ENCODE measurements at places on chromosomes 7 and 10.
A peak's percentile ranks its signal among the peaks of the same experiment; 100 is the strongest.

DNA sequence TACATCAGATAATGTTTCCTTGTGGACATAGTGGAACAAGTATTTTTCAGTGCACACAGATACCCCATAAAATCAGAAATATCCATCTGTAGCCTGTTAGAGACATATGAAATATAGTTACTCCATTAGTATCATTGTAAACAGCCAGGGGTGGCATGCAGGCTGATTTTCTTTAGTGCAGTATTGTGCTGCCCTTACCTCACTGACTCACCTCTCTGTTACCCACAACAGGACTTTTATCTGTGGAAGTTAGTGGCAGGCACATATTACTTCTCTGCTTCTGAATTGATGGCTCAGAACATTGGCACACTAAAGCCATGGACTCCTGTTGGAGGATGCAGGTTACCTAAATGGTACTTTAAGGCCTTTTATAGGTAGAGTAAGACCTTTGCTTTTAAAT lies 70.0 kb downstream of the SLC25A40 start:
- DNase-seq, result no peak

- no peak for DNase-seq
Observed at GRCh38 chr7:156139112-156139511, 326.8 kb upstream of the SHH start.

GRCh38 chr10:104300736-104301292 lies 31.8 kb downstream of the GSTO2 start:
- DNase-seq, result peak; percentile 79

- no peak for DNase-seq
Observed at GRCh38 chr7:84824057-84824651, 362.7 kb downstream of the SEMA3D start.

DNA sequence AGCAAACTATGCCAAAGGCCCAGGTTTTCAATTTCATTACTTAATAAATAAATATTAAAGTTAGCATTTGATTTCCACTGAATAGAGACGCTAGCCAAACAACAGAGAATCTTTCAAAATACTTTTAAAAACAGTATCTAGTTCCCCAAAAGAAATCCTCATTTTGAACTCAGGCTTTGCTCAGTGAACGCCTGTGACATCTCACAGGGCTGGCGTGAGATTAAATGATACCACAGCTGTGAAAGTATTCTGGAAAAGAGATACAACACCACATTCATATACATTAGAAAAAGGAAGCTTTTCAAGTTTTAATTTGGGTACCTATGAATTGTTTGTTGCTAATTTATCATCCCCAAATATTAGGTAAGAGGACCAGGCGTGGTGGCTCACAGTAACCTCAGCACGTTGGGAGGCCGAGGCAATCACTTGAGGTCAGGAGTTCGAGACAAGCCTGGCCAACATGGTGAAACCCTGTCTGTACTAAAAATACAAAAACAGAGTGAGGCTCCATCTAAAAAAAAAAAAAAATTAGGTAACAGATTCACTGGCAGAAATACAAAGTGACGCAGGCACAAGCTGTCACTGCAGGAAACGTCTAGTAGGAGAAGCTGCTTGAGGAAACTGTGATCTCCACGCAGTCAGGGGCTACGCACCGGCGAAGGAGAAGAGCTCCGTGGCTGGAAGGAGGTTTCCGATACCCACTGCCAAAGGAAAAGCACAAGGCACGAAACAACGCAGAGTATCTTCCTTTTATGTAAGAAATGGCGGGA lies 50.0 kb downstream of the AMZ1 start:
- no peak for DNase-seq

- no peak for DNase-seq
Observed at GRCh38 chr10:8159341-8160165, 105.1 kb downstream of the GATA3 start.

GRCh38 chr7:8597565-8597964 lies 164.2 kb downstream of the NXPH1 start:
- peak; percentile 65 for DNase-seq

- no peak for DNase-seq
Observed at GRCh38 chr7:38482521-38482920, 148.7 kb downstream of the AMPH start.

DNA sequence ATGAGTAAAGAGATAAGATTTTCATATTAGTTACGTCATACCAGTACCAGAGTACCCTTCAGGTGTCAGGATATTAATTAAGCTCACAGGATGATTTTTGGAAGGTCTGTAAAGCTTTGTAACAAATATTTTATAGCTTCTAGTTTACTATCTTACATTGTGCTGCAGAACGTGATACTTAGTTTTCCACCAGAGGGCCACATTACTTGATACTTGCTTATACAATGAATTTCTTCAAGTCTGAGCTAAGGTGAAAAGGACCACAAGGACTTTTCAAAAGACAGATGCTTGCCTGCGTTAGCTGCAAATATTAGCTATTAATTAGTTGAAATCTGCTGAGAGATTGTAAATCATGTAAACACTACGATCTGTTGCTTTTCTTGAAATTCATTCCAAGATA lies 12.2 kb downstream of the FOXP2 start:
- DNase-seq, result peak; percentile 67

GRCh38 chr10:27252267-27253000 lies 11.8 kb upstream of the ACBD5 start:
- peak; percentile 9 for DNase-seq

DNA sequence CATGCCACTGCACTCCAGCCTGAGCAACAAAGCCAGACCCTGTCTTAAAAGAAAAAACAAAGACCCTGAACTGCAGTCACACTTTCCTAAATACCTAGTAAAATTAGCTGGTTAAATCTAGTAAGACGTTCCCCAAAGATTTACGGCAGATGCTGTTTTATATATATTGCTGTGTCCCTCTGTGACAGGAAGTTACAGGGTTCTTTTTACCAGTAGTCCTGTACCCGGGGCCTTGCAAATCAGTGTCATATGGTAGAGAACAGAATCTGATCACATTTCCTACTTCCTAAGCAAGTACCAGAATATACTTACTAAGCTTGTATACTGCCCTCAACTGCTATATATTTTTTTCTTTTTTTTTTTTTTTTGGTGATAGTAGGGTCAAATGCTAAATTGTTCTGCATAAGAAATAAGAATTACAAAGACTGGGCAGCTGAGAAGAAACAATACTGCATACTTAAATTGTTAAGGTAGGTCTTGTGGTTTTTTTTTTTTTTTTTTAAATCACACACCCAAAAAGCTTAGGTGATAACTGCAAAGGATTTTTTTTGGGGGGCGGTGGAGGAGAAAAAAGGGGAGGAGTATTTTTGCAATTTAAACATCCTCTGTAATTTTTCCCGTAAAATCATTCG lies 27.3 kb upstream of the KMT2E start:
- no peak for DNase-seq

DNA sequence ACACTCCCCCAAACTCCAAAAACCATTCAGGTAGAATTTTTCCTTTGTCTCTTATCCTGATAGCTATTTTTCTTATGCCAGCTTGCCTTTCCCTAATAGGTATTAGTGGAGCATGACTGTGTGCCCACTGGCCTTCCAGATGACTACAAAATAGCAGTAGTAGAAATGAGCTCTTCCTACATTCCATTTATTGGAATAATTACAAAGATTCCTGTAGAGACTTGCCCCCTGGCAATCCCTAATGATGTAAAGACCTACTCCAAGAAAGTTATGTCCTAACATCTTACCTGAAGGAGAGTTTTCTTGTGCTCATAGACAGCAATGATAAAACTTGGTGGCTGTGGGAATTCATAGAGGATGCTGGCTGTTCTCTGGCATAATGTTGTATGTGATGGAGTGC lies 501.8 kb downstream of the GATA3 start:
- no peak for DNase-seq
